ENCODE measurements at places on chromosomes 5 and 9. TPM values are rescaled to one million over a fixed set of nuclear protein-coding genes. Genes with fewer than 3 reads are reported as not detected.

GRCh38 chr9:82054264-82055015 lies 65.9 kb downstream of the SPATA31D1 start:
- no peak for DNase-seq

The PCDHAC1 gene
- total RNA-seq, result 0.11 TPM

DNA sequence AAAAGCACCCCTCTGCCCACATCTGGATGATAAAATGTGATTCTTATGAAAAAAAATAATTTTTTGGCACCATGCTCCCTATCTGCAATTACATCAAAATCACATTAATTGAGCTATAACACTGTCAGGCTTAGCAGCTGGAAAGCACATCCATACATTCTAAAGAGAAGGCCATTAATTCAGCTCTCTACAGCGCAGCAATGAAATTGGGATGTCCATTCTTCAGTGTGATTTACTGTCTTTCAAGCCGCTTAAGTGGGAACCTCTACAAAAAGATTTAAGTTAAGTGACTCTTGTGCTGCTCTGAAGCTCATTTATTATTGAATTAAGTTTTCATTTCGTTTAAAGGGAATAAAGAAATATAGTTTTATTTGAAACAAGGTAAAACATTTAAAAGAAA lies 171.3 kb downstream of the EBF1 start:
- DNase-seq, result no peak

The HACD4 gene
- total RNA-seq, result 0.52 TPM

The BARHL1 gene
- total RNA-seq, result not detected

DNA sequence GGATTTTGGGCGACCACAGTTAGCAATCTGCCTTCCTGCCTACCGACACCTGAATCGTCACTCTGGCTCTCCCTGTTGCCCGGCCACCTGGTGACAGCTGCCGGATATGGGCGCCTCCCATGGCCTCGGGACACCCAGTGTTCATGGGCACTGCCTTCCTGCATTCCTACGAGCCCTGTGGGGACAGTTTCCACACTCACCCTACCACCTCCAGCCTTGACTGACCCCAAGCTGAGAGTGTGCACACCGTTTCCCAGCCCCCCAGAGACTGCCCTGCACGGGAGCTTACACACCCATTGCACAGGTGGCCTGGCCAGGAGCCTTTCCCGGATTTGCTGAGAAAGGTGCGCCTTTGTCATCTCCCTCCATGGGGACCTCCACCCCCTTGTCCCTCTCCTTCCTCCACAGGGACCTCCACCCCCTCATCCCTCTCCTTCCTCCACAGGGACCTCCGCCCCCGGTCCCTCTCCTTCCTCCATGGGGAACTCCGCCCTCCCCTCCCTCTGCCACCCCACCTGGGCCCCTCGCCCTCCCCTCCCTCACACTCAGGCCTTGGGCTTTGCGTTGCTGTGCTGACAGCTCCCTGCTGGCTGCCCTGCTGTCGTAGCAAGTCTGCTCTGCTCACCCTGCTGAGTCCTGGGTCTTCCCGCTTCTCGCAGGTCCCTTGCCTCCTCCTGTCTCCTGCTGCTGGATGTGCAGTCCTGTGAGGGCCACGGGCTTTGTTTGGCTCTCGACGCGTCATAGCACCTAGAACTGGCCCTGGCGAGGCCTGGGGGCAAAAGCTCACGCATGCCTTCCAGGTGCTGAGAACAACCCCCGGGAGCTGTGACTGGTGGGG lies 48.4 kb downstream of the MRPL36 start:
- no peak for DNase-seq

- DNase-seq, result no peak
Measured at GRCh38 chr5:92884469-92884868, 696.5 kb downstream of the NR2F1-AS1 start.

The ENTPD2 gene
- total RNA-seq, result 0.79 TPM

- DNase-seq, result no peak
Measured at GRCh38 chr5:128559300-128560297, 21.6 kb upstream of the FBN2 start.

DNA sequence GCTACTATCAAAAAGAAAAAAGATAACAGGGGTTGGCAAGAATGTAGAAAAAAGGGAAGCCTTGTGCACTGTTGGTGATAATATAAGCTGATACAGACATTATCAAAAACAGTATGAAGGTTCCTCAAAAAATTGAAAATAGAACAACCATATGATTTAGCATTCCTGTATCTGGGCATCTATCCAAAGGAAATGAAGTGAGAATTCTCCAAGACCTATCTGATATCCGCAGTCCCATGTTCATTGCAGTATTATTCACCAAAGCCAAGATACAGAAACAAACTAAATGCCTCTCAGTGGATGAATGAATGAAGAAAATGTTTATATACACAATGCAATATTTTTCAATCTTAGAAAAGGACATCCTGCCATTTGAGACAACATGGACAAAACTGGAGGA lies 1943.3 kb downstream of the MAT2B start:
- DNase-seq, result no peak

The SH3PXD2B gene
- 2.5 TPM for total RNA-seq

DNA sequence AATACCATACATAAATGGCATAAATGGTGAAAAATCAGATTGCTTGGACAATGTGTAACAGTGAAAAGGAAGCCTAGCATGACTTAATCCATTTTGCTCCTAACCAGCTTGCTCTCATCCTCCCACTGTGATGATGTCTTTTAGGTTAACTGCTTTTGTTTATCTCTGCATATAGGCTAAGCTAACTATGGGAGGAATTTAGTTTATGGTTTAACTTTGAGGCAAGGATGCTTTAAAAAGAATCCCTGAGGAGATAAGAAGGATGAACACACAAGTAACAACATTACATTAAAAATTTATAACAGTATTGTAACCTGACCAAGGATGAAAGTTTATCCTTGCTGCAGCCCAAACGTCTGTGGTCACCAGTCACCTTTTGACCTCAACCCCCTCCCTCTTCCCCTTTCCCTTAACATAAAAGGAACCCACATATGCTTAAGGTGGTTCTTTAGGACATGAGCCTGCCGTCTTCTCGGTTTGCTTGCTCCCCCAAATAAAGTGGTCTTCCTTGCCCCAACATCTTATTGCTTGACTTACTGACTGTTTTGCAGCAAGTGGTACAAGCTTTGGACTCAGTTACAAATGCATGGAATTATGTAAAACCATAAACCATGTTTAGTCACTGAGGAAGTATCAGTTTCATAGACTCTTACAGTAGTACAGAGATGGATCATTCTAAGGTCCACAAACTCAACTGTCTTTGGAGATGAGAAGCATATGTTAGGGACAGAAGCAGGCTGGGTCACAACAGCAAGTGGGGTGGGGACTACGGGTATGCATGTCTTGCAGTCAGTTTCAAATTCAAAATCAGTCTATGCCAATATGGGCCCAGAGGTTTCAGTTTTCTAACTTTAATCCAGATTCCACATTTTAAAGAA lies 31.3 kb downstream of the AGXT2 start:
- DNase-seq, result no peak

Measured in psoas muscle (tissue), 8 donors.